ENCODE measurements at places on chromosomes 11 and 22.

DNA sequence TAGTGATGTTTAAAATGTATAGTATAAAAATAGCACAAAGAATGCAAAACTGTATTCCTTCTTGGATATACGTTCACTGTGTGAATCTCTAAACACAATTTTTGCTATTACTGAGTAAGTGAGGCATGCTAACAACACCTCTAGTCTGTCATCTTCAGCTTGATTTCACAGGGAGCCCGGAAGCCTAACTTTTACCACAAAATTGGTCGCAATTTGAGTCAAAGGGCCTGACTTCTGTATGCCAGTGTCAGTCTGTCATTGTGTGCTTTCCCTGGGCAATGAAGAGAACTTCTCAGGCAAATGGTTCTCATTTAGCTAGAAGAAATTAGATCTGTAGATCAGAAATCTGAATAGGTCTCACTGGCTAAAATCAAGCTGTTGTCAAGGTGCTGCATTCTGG is 1059.5 kb downstream of the FAM181B start:
- DNase-seq, result no peak

GRCh38 chr22:47289336-47289985 is 527.0 kb downstream of the TBC1D22A start:
- DNase-seq, result no peak

- DNase-seq, result no peak
These were observed 4.4 kb downstream of the POLA2 start for GRCh38 chr11:65266210-65266609.

GRCh38 chr11:110710628-110711381 is 1.4 kb downstream of the ARHGAP20 start:
- DNase-seq, result no peak

Data from kidney capillary endothelial cell (primary cell).